SK-N-SH (cell line): ENCODE measurements at places on chromosomes 4 and X.

DNA sequence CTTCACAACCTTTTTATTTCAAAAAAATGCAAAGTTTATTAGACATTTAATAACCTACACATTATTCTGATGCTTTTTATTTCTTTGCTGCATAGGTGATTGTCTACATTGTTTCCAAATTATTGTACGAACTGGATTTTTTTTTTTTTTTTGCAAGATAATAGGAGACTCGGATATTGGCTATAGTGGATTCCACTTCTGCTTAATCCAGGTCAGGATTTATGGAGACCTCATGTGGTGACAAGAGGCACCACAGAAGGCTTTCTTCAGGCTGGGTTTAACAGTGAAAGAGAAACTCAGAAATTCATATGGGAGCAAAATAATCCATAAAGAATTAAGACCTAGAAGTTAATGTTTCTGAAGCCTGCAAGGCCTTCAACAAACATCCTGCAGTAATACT lies 2.4 kb upstream of the SLIT2 start:
- DNase-seq, result peak; percentile 51

- no peak for DNase-seq
Measured at GRCh38 chr4:147327322-147327721, 153.6 kb upstream of the EDNRA start.

- DNase-seq, result no peak
Measured at GRCh38 chrX:48754238-48754637, 7.3 kb upstream of the GLOD5 start.

- no peak for DNase-seq
Measured at GRCh38 chr4:137502339-137503129, 29.8 kb downstream of the PCDH18 start.

DNA sequence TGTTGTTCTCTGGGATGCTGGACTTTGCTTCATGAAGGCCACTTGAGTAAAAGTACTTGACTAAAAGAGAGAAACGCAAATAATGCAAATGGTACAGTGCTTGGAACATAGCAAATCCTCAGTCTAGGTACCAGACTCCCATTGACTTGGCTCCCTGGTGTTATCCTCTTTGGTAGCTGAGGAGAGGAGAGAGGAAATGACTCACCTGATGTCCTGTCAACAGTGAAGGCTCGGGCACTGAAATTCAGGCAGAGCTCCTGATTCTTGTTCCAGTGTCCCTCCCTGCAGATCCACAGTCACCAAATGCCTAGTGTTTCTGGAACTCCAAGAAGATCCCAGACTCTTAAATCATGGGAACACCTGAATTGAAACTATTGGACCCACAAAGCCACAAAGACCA lies 22.5 kb upstream of the TCEAL4 start:
- no peak for DNase-seq

DNA sequence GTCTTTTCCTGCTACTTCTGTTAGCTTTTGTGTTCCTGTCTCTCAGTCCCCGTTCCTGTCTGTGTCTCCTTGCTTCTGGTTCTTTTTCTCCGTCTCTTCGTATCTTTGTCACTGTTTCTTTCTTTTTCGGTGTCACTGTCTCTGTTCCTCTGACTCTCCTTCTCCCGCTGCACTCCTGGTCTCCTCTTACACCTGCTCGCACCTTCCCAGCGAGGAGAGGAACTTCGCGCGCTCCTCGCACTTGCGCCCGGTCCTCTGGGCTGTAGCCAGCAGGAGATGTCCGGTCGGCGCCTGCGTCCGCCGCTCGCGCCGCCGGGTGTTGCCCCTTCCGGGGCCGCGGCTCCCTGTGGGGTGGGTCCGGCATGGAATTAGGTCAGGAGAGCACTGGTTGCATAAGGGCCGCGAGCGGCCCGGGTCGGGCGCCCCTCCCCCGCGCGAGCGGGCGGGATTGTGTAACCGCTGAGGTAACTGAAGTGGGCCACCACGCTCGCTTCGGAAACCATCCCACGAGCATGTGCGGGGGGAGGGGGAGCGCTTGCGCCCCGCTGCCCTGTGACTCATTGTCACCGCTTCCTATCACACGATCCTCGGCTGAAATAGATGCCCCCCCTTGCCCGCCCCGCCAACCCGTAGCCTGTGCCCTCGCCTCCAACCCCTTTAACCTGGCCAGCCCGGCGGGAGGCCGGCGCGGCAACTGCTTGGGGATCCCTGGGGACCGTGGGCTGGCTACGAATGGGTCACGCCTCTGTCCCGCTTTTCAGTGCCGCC lies 1.6 kb downstream of the LONRF3 start:
- peak; percentile 52 for DNase-seq

GRCh38 chr4:145098675-145099037 lies 545 bp downstream of the ABCE1 start:
- DNase-seq, result peak; percentile 41

GRCh38 chrX:41737065-41737464 lies 13.1 kb downstream of the GPR82 start:
- no peak for DNase-seq

GRCh38 chrX:38038501-38038900 lies 32.1 kb downstream of the SYTL5 start:
- no peak for DNase-seq

- DNase-seq, result no peak
Measured at GRCh38 chr4:156654410-156654809, 317.2 kb downstream of the PDGFC start.

- DNase-seq, result no peak
Measured at GRCh38 chr4:102553982-102554381, 52.8 kb downstream of the NFKB1 start.

GRCh38 chrX:12973561-12974304 lies 1.2 kb upstream of the TMSB4X start:
- DNase-seq, result no peak

GRCh38 chrX:19571711-19572110 lies 56.4 kb upstream of the MAP3K15 start:
- DNase-seq, result no peak
